Sciatic nerve (tissue), 2 donors: ENCODE measurements at places on chromosomes 2 and 18.
A peak's percentile ranks its signal among the peaks of the same experiment; 100 is the strongest.

DNA sequence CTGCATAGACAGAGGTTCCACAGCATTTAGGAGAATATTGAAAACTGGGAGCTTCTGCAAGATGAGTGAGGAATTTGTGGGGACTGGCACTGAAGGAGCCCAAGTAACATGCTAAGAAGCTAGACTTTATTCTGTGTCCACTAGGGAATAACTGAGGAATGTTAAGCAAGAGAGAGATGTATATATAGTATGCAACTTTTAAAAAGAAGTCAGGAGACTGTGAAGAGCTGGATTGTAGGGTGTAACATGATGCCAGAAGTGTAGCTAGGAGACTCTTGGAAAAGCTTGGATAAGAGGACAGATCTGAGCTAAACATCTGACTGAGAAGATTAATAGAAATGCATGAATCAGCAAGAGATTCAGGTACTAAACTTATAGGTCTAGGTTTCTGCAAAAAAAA lies 270.6 kb upstream of the MMADHC start:
- no peak for DNase-seq

- DNase-seq = no peak
Observed at GRCh38 chr2:206341396-206341795, 66.9 kb downstream of the ZDBF2 start.

DNA sequence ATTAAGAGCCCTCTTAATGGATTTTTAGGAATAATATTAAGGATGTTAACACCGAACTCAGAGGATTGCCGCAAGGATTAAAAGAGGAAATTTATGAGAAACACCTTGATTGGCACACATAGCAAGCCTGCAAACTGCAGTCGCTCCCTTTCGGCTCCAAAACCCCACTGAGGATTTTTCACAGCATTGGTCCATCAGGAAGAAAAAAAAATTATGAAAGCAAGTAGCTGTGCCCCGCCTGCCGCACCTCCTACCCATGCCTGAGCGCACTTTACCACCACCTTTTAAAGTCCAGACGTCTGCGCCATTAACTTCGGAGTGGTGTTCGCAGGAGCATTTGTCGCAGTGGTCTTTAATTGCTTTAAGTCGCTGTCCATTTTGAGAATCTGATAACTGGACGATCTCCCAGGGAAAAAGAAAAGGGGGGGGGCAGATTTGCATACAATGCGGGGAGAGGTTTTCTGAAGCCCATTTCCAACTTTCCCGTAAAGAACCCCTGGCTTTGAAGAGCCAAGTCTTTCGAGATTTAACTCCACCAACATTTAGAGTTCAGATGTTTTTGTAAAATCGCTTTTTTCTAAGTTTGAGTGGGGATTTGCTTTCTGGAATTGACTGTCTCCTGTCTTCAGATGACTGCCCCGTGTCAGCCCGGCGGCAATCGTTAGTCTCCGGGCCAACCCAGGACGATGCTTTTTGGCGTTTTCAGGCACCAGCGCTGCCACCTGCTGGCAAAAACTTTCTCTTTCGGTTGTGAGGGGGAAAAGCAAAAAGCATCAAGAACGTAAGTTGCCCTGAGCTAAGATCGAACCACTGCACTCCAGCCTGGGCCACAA lies 913 bp upstream of the TRABD2A start:
- peak; percentile 86 for DNase-seq

DNA sequence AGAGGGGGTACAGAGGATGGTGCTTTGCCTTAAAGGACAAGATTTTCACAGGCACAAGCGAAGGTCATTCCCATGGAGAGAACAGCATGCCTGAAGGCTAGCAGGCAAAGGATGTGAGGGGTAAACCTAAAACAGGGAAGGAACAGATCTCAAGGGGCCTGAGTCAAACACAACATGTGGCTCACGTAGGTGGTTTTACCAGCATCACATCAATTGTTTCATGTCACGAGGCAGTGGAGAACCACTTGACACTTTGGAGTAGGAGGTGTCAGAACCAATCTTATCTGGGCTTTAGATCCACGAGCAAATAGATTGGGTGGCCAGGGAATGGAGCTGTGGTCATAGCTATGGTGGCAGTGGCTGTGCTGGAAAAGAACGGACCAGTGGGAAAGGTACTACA lies 8.4 kb downstream of the COX5B start:
- DNase-seq = no peak

GRCh38 chr2:197088694-197089093 lies 162.2 kb upstream of the PGAP1 start:
- DNase-seq = no peak
